ENCODE measurements at places on chromosomes 7 and 10.

- no peak for DNase-seq
Observed at GRCh38 chr7:106591146-106591545, 69.8 kb downstream of the CCDC71L start.

- DNase-seq: no peak
Observed at GRCh38 chr10:35884657-35885071, 242.6 kb upstream of the FZD8 start.

- no peak for DNase-seq
Observed at GRCh38 chr10:123402656-123403055, 248.5 kb downstream of the BUB3 start.

GRCh38 chr7:45701701-45702510, 127.7 kb downstream of the ADCY1 start:
- no peak for DNase-seq

DNA sequence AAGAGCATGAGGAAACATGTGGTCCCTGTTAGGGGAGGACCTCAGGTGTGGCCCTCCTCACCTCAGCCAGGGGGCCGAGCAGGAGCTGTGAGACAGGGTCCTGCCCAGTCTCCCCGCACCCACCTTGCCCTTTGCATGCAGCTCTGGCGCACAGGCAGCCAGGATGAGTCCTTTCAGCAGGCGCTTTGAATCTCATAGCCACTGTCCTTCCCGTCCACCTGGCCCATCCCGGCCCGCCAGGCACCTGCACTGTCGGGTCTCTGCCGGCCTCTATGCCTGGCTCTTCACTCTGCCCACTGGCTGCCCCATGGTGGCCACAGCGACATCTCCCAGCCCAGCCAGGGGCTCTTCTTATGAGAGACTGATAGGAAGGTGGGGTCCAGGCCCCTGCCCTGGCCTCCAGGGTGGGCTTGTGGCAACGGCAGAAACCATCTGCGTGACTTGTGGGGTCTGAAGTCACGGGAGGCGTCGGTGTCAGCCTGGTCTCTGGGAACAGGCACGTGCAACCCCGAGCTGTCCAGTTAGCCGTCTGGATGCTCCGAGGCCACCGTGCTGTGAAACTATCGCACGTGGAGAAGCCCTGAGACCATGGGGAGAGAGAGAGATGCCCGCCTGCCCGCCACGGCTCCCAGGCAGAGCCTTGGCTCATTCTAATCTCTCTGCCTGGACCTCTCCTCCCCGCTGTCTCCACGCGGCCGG, 37.4 kb downstream of the FOXL3 start:
- DNase-seq: no peak

DNA sequence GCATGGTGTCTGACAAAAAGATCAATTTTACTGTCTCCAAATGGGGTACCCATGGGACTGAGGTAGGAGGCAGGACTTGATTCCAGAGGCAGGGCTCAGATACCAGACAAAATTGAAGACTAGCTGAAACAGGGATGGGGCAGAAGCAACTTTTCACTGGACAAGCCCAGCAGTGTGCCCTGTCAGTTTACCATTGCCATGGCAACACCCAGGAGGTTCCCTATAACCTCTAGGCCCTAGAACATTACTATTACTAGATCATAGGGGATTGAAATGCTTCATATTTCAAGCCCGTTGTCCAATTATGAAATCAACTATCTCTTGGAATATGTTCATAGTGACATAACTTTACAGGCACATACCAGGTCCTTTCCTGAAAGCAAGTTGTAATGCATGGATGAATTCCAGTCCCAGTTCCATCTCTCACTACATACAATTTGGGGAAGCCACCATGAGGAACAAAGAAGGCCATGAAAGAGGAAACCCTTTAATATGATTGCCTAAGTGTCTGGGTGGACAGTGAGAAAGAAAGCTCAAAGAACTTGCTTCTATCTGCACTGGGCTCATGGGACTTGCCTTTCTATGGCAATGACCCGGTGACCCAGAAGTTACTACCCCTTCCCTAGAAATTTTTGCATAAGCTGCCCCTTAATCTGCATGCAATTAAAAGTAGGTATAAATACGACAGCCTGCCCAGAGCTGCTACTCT, 557.9 kb downstream of the KCNMA1 start:
- DNase-seq: no peak

GRCh38 chr7:4604456-4604940, 77.6 kb upstream of the FOXK1 start:
- no peak for DNase-seq

GRCh38 chr7:35748371-35748770, 52.5 kb upstream of the SEPTIN7 start:
- no peak for DNase-seq

- no peak for DNase-seq
Observed at GRCh38 chr7:979886-980571, 3.0 kb upstream of the CYP2W1 start.

DNA sequence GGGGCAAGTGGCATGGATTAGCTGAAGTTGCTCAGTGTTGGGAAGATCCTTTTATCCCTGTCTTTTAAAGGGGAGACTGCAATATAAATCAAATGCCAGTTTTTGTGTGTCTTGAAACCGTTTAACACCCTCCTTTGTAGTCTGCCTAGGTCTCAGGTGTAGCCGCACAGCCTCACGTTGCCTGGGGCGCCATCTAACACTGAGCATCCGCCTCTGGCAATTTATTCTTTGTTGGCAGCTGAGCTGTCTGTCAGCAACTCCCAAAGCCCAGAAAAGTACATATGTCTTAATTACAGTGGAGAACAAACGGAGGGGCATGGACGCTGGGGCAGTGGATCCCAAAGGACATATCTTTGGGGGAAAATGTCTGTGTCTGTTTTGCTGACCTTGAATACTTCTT, 254.7 kb downstream of the STK31 start:
- no peak for DNase-seq

DNA sequence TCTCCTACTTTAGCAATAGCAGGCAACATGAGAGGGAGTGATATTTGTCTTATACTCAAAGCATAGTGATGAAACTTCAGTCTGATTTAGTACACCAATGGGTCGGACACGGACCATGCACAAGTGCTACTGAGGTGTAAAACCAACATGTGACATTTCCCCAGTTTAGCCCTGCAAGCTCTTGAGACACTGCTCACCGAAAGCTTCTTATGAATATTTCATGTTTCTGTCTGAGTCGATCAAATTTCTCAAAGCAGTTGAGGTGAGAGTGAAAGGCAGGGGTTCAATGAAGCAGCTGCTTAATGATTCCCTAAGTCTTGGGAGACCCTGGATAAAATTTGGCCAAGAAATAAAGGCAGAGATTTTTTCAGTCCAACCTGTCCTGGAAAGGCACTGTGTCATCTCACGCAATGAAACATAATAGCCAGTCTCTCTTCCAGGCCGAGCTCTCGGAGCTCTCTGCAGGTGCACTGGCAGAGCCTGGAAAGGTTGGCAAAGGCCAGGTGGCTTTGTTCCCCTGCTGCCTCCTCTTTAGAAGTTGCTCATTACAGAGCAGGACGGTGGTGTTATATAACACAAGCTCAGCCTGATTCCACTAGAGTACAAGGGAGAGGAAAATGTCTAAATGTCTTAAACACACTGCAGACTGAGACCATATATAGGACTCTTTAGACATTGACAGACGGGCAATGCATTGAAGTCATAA, 33.9 kb upstream of the XPNPEP1 start:
- no peak for DNase-seq

DNA sequence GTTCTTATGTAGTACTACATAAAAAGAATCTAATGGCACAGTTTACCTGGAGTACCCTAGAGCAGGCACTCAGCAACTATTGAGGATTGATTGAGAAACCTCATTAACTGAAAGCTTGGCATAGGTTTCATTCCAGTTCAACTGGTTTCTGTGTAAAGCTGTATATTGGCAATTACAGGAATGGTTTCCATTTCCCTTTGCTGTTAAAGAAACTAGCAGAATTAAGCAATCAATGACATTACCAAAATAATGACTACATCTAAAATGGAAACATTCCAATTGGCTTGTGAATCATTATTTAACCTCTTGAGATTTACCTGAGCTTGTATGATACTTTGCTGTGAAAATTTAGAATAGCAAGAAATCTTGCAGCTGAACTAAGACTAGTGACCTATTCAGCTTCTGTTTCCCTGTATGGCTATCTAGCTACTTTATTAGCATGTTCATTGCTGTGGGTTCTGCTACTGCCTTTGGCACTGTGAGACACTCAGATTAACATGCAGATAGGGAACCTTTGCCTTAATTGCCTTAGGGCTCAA, 33.5 kb upstream of the CADPS2 start:
- no peak for DNase-seq

GRCh38 chr10:17075533-17076359, 53.9 kb downstream of the CUBN start:
- DNase-seq: peak; percentile 94

DNA sequence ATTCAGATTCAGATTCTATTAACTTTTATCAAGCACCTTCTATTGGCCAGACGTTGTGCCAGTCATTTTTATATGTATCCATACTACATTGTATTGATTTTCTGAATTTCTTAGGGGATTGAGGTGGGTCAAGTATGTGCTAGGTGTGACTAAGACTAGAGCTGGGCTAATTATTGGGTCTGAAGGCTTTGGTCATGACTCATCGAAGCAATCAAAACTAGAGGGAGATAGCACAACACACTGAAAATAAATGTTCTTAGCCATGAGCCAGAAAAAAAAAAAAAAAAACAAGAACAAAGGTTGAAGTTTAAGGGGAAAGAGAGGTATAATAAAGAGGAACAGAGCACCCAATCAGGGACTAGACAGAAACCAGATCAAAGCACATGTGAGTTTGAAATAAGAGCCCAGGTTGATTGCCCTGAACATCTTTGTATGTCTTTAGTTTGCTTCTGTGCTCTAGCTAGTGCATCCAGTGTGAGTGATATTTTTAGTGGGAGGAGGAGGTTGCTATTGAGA, 171.6 kb upstream of the FOXP2 start:
- DNase-seq: no peak

GRCh38 chr10:9010093-9010492, 955.6 kb downstream of the GATA3 start:
- no peak for DNase-seq

- DNase-seq: peak; percentile 94
Observed at GRCh38 chr10:126421756-126422256, 33.5 kb upstream of the ADAM12 start.

DNA sequence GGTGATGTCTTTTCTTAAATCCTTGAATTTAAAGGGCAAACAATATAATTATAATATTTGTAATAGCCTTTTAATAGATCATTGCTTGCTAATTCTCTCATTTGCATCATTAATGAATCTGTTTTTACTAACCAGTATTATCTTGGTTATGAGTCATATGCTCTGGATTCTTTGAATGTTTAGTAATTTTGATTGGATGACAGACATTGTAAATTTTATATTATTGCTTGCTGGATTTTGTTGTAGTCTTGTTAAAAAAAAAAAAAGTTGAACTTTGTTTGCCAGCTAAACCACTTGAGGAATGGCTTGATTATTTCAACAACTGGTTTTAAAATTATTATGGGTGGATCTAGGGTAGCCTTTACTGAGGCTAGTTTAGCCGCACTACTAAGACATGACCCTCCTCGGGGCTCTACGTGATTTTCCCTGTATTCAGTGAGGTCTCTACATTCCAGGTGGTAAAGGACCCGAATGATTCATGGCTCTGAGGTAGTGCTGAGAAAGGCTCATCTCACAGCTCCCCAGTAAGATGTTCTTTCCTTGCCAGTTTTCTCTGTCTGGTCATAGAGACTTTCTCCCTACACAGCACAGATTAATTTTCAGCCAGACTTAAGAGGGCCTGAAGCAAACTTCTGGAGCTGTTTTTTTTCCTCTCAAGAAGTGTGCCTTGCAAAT, 8.5 kb downstream of the C10orf90 start:
- DNase-seq: peak; percentile 79

- no peak for DNase-seq
Observed at GRCh38 chr10:71234970-71235685, 22.8 kb downstream of the UNC5B start.

- DNase-seq: no peak
Observed at GRCh38 chr7:57181281-57181680, 49.0 kb upstream of the ZNF479 start.

DNA sequence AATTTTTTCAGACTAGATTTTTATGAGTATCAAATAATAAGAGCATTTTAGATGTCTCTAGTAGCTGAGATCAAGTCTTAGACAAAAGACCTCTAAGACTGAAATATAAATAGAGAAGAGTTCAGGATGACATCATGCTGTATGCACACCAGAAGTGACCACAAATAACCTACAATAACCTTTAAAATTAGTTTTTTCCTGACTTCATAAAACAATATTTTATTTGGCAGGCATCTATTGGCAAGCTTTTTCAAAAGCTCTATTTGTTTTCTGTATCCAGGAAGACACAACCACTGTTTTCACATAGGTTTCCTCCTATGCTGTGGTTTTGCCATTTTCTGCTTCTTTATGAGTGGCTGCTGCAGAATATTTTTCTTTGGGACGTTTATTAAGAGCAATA, 359.1 kb downstream of the CRPPA start:
- peak; percentile 20 for DNase-seq

DNA sequence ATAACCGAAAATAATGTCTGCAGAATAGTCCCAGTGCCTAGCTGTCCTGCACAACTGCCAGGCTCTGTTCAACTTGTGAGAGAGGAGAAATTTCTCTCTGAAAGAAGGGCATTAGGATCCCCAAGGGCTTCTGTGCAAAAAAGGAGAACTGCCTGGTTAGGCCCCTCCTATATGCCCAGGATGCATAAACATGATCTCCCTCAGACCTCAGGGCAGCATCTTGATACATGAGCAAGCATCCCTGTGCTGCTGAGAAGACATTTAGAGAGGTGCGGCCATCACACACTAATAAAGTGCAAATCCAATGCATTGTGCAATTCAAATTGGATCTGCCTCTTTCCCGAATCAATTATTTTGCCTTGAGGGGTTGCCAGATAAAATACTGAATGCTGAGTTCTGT, 553.6 kb downstream of the TNS3 start:
- no peak for DNase-seq

- DNase-seq: no peak
Observed at GRCh38 chr7:7183061-7183837, 905 bp downstream of the C1GALT1 start.

GRCh38 chr7:99381664-99382075, 7.1 kb downstream of the ARPC1B start:
- DNase-seq: no peak

- DNase-seq: peak; percentile 87
Observed at GRCh38 chr10:108358912-108359311, 1194.4 kb upstream of the SORCS1 start.

DNA sequence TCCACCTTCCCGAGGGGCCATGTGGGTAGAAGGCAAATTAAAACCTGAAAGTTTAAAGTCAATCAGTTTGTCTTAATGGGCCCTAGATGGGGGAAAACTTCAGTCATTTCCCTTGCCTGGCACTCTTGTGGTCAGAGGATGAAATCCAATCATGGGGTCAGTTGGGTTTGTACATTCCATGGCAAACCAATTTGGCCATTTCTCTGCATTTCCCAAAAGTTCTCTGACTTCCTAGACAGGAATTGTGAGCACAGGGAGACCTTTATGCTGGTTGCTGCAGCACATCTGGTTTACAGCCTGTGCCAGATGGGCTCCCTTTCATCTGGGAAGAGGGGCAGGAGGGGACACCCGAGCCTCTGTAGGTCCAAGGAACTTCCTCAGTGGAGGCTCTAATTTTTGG, 113.0 kb downstream of the CYP26A1 start:
- DNase-seq: no peak

Measured in fibroblast of skin of left quadriceps (primary cell).